EH (cell line): ENCODE measurements at places on chromosomes 13 and 19.

- DNase-seq, result no peak
These were observed 18.9 kb upstream of the MYO16 start for GRCh38 chr13:108610507-108610906.

GRCh38 chr19:17183858-17184321, 31.3 kb upstream of the USE1 start:
- DNase-seq, result no peak

DNA sequence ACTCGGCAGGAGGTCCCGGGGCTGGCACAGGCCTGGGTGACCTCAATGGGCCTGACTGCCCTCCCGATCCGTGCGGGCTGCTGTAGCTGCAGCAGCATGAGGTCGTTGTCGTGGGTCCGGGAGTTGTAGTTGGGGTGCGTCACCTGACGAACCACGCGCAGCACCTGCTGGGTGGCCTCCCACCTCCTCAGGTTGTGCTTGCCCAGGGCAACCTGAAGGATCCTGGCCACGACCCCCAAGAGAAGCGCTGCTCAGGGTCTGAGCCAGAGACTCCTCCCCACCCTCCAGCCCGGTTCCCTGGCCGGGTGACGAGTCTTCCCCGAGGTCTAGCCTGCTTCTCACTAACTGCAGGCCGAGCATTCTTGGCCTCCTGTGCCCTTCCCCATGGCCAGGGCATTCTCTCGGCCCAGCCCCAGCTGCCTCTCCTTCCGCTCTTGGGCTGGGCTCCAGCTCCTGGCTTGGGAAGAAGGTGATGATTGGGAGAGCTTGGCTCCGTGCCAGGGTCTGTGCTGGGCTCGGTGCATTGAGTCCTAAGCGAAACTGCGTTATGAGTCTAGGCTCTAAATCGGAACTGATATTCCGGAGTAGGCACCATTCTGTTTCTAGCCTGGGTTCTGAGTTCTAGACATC, 3.1 kb downstream of the KLK14 start:
- no peak for DNase-seq

DNA sequence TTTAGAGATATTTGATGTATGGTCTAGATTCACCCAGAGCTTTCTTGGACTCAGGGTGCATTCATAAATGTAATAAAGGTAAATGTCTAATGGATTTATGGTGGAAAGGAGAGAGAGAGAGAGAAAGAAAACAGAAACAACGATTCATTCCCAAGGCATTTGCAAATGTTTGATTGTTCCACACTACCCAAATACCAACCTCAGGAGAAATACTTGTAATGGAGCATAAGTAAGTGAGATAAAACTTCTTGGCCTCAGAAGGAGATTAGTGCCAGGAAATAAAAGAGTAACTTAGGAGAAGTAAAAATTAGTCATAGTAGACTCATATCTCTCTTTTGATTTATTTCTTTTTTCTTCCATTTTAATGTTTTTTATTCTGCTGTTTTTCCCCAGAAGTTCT, 40.6 kb upstream of the DGKH start:
- peak; percentile 60 for DNase-seq

GRCh38 chr13:27269114-27269665, 1.4 kb upstream of the RASL11A start:
- DNase-seq, result peak; percentile 28

DNA sequence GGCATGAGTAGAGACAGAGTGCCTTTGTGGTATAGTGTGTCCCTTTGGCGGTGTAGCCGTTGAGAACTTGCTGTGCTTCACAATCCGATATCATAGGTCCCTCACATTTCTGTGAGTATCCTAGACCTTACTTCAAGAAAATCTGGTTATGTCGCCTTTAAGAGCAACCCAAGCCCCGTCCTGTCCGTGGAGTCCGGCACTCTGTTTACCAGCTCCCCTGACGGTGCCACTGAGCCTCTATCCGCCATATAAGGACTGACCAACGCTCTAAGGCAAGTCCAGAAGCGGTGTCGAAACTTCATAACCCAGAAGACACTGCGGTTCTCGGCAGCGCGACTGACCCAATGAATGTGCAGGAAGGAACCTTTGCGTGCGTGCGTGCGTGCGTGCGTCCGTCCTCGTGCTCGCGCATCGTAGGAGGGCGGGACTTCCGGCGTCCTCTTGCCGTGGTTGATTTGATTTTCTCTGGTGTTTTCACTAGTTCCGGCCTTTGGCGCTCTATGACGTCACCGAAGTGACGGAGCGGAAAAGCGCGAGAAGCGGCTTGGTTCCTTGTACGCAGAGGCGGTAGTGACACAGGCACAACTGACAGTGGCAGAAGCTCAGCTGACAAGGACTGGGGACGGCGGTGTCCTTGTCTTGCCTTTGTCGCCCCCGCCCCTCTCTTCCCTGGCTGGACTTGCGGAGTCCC, at the start of the genes TRAPPC2B and ZNF547:
Gene TRAPPC2B (plus strand): TSS at position 555 of the 691 bp plus-strand sequence. CDS start 1,283 bp downstream, outside the sequence.
Gene ZNF547 (plus strand): TSS at position 555 of the 691 bp plus-strand sequence. CDS start 5,005 bp downstream, outside the sequence.
- DNase-seq, result peak; percentile 99

DNA sequence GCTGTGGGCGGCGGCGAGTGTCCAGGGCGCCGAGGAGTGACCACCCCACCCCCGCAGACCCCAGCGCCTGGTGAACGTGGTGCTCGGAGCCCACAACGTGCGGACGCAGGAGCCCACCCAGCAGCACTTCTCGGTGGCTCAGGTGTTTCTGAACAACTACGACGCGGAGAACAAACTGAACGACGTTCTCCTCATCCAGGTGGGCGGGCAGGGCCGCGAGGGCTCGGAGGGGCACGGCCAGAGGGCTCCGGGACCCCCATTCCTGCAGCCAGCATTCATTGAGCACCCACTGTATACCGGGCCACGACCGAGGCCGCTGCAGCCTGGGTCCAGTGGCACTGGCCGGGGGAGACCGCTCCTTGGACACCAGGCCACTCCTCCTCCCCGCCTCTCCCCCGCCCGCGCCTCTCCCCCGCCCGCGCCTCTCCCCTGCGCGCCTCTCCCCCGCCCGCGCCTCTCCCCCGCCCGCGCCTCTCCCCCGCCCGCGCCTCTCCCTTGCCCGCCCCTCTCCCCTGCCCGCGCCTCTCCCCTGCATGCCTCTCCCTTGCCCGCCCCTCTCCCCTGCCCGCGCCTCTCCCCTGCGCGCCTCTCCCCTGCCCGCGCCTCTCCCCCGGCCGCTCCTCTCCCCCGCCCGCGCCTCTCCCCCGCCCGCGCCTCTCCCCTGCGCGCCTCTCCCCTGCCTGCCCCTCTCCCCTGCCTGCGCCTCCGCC, 3.2 kb downstream of the PRTN3 start:
- no peak for DNase-seq

GRCh38 chr13:51015973-51016372, 95.1 kb downstream of the C13orf42 start:
- no peak for DNase-seq

DNA sequence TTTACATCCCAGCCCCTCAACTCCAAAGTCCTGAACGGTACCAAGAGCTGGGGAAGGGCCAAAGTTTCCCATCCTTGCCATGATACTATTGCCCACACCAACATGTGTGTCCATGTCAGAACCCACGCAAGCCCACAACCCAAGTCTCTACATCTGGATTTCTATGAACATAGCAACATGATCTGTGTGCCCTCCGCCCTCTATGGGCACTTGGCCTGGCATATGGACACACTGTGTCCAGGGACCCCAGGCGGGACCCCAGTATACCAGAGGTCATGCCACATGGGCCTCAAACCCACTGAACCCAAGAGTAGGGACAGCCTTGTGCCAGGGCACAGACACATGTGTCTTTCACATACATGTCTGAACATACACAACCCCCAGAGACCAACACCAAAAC, 2.0 kb downstream of the LRFN1 start:
- DNase-seq, result no peak

DNA sequence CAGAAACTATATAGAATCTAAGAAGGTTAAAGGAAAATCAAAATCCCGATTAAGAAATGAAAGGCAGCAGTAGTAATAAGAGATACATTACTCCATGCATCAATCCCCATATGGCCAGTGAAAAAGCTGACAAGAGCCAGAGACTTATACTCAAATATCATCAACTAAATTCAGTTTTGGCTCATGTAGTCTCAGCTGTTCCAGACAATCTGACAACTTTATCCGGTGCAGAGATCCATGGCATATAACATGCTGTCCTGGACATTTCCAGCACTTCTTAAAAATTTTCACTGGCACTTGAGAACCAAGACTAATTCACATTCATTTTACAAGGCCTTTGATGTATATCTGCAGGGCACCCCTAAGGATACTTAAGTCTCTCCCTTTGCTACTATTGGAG, 255.7 kb upstream of the KLHL1 start:
- no peak for DNase-seq

DNA sequence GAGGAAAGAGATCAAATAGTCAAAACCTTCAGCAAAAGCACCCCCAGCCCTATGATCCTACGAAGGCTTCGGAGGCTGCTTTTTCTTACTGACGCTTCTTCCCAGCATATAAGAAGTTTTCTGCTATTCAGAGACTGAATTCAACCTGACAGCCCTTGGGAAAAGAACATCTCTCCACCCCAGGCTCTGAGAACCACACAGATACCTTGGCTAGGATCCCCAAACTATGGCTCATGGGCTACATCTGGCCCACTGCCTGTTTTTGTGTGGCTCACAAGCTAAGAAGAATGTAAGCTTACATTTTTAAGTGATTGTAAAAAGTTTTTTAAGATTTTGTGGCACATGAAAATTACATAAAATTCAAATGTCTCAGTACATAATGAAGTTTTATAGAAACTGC, 3.0 kb downstream of the SLC15A1 start:
- peak; percentile 80 for DNase-seq

- DNase-seq, result no peak
These were observed 39.5 kb upstream of the HOMER3 start for GRCh38 chr19:18980432-18981020.

DNA sequence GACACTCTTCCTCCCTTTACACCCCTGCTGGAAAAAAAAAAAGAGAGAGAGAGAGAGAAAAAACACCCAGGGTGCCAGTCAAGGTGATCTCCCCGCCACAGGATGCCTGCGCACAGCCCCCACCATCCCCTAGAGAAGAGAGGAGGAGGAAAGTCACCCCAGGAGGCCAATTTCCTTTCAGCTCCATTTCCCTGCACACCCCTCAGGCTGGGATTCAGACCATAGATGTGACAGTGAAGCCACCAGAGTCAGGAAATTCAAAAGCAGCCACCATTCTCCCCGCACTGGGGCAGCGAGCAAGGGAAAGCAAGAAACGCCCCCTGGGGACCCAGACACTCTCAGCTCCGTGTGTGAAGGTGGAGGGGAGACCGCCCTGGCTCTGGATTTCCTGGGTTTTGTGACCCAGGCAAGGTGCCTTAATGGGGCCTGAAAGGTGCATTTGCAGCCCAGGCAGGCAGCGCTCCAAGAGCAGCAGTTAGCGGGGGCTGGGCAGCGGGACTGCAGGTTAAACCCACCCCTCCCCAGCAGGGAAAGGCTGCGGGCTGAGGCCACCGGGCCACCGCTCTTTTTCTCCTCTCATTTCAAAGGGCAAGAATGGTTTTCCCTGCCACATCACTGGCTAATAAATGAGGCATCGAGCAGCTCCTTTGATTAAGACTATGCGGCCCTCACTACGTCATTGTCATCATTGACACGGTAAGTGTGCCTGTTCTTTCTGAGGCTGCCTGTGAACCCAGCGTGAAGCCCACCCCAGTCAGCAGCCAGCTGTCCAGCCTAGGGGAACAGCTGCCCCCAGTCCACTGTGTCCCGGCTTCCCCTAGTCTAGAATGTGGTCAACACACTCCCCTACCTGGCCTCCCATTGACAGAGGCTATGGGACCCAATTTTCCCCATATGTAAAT, 83.8 kb upstream of the TM9SF2 start:
- no peak for DNase-seq

GRCh38 chr19:40809358-40810086, 10.5 kb downstream of the EGLN2 start:
- no peak for DNase-seq

- DNase-seq, result peak; percentile 32
These were observed 435.1 kb downstream of the FOXO1 start for GRCh38 chr13:40231311-40231710.

DNA sequence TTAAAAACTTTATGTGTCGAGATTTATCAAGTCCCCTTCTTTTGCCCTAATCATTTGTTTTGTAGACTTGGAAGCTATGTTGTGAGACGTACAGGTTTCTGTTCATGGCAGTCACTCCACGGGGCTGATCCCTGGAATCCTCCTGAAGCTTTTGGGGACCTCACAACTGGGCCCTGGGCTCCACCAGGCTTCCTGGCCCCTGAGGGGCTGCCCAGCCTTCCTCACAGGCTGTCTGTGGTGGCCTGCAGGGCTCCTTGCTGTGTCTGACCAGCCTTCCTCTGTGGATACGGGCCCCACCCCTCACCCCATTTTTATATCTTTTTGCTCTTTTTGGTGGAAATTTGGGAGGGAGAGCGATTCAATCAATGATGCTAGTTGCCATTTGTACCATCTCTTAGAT, 38.1 kb downstream of the CHST8 start:
- no peak for DNase-seq

DNA sequence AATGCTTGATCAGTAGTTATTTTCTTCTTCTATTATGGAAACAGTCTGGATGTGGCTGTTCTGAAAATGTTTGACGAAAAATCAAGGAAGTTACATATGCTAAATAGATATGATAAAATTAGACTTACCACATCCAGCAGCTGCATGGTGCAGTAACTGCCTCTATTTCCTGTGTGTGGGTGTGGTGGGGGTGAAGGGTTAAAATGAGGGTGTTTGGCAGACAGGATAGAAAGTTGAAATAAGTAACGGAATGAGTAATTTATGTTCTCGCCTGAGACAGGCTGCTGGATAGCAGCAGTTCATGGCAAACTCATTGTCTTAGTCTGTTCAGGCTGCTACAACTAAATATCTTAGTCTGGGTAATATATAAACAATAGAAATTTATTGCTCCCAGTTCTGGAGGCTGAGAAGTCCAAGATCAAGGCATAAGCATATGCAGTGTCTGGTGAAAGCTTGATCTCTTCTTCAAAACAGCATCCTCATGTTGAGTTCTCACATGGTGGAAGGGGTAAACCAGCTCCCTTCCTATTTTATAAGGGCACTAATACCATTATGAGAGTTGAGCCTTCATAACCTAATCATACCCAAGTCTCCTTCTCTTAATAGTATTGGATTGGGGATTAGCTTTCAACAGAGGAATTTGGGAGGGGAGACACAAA, 1248.9 kb downstream of the SLITRK5 start:
- DNase-seq, result no peak

DNA sequence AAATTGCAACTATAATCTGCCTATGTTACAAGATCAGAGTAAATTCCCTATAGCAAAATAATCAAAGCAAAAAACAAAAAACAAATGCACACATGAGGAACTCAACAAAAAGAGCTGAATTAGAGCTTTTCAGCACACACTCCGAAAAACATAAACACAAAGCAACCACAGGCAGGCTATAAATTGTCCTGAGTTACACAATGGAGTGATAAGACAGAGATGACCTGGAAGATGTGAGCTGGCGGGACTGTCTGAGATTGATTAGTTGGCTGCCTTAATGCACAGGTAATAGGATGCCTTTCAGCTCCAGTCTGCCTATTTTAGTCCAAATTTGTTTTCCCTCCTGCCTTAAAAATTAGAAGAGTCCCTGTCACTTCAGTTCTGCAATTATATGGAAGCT, 159.0 kb upstream of the FNDC3A start:
- DNase-seq, result no peak

- peak; percentile 1 for DNase-seq
These were observed 46.3 kb downstream of the ZNF724 start for GRCh38 chr19:23203841-23204344.
